ENCODE measurements at places on chromosomes 6 and 20.
A peak's percentile ranks its signal among the peaks of the same experiment; 100 is the strongest.

DNA sequence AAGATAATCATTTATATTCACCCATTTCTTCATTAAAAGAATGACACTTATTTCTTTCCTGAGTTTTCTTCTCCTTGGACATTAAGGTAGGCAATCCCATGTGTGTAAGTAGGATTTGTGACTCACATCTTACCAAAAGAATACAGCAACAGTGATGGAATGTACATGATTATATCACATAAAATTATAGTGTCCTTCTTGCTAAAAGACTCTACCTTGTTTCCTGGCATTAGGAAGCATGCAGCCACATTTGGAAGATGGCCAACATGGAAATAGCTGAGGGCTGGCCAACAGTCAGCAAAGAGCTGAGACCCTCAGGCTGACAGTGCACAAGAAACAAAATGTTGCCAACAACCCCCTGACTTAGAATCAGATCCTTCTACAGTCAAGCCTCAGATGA is 327.9 kb upstream of the MARCKS start:
- DNase-seq, result no peak

DNA sequence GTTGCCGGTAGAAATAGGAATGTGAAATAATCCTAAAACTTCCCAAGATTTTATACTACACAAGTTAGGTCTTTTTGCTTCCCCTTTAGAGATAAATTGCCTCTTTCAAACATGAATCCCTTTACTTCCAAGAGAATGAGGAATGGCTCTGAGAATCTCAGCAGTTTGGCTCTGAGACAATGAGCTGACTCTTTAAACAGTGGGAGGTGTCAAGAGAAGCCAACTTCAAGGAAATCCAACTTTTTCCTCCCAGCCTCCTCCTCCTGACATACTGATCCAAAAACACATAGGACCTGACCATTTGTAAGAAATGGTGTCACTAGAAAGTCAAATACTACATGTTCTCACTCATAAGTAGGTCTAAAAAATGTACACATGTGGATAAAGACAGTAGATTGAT is 154.2 kb downstream of the ALDH8A1 start:
- no peak for DNase-seq

DNA sequence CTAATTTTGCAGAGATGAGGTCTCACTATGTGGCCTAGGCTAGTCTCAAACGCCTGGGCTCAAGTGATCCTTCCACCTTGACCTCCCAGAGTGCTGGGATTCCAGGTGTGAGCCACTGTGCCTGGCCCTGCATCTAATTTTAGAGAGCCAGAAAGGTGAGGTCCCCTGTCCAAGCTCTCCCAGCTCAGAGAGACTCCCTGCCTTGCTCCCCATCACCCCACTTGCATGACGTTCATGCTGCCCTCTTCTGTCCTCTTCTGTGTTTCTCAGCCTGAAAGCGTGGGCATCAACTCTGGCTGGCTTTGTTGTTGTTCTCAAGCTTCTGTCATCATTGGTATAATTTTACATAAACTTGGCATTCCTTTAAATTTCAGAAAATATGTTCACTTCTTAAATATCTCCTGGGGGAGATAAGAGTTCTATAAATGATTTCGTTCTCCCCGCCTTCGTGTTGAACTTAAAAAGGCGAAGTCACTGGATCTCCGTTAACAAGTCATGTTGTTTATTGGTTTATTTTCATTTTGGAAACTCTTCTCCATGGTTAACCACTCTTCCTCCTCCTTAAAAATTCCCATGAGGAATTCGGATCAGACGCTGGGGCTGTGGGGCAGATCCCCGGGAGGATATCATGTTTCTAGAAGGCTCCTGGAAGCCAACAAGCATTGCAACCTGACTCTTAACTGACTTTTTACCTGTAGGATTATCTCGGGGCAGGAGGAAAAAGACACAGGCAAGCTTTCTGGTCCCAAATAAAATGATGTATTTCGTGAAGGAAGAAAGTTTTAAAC is 13.2 kb upstream of the PARD6B start:
- DNase-seq, result no peak

DNA sequence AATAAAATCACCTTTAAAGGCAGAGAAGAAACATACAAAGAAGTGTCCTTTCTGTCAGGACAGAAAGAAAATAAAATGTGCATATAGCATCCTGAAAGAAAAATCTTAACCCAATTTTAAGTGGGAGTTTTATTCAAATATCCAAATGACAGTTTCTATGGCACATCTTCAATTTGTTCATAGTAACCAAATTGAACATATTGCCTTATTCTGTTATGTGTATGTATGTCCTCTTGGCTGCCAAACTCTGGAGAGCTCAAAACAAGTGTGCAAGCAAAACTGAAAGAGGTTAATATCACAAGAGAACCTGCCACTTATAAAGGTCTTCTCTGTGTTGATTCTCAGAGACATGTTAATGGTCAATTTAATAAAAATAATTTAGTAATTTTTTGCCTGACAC is 334.7 kb downstream of the BCKDHB start:
- no peak for DNase-seq

- no peak for DNase-seq
Observed at GRCh38 chr6:40341726-40342125, 245.4 kb downstream of the LRFN2 start.

DNA sequence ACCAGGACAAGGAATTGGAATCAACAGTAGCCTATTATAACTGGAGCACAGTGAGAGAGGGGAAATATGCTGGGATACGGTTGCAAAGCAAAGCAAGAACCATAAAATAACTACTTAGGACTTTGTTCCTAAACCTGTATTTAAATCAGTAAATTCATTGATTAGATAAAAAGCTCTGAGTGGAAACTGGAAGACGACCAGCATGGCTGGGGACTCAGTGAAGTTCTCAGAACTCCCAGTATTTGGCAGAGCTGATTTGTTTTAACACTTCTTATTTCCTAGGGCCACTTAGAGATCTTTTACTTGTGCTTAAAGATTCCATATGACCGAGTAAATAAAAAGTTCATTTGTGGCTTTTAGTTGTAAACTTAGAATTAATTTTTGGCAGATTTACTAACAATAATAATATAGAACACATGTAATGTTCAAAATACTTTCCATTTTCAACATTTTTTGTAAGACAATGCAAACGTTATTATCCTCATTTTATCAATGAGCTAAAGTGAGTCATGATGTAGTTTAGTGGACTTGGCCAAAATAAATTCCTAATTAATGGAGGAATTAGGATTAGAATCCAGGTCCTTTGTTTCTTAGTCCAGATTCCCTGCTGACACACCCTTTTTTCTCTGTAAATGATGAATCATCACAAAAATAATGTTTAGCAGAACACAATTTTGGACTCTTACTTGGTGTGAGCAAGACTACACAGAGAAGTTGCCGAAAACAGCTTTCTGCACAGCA is 392.9 kb downstream of the GJA1 start:
- DNase-seq, result no peak

- no peak for DNase-seq
Observed at GRCh38 chr20:46004889-46005473, 3.7 kb upstream of the MMP9 start.

- no peak for DNase-seq
Observed at GRCh38 chr6:170346649-170347048, 40.1 kb downstream of the FAM120B start.

DNA sequence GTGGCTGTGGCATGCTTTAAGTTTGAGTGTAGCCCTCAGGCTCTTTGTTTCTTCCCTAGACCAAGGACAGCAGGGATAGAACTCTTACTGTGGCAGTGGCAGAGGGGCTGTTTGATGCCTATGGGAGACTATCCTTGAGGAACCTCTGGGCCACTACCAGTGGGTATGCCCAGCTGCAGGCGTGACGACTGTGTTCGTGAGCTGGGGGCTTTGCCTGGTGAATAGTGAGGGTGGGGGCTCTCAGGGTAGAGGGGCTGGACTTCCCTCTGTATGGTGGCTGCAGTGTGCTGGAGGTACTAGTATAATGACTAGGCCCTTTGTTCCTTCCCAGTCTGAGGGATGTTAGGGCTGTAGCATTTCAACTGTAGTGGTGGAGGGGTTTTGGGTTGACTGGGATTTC is 1242.0 kb downstream of the KHDRBS2 start:
- DNase-seq, result no peak

- DNase-seq, result no peak
Observed at GRCh38 chr20:50193199-50193835, 2.7 kb downstream of the CEBPB start.

DNA sequence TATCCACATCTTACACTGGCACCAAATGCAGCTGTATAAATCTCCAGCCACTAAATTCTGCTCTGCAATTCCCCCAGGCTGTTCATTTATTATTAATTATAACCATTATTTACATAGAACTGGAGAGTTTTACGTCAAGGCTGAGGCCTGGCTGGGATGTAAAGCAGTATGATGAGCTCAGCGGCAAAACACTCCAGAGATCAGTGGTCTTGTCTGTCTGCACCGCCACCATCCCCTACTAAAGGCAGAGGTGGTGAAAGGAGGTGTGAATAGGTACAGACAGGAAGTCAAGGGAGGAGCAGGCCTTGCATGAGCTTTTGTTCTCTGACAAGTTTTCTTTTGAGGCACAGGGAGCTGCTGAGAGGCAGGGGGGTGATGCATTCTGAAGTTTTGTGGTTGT is 159.9 kb upstream of the PCSK2 start:
- DNase-seq, result no peak

DNA sequence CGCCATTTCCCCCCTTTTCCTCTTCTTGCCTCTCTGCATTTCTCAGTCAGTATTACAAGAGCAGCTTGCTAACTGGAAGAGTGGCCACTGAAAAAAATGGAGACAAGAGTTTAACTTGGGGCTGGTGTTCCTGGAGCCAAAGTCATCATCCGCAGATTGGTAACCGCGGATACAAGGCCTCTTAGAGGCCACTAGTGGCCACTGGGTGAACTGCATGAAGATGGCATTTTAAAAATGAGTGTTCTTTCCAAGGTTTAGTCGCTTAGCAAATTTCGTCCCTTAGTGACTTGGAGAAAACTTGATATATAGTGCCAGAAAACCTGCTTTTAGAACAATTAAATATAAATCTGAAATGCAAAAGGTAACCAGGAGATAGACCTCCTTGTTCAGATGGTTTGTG is 4.8 kb downstream of the F13A1 start:
- no peak for DNase-seq

DNA sequence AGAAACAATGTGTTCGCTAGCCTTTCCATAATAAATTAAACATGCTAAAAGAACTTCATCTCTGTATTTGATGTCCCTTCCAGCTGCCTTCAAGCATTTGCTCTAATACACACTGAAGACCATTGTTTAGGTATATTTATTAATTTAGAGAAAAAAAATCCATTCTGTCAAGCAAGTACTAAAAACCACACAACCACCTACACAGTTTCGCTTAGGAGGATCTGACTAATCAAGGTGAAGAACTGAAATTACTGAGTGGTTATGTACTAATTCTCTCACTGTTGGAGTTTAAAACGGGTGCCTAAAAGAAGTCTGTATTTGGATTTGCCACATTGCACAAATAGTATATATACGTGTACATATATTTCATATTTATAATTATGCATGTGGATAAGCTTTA is 58.9 kb downstream of the GMDS start:
- no peak for DNase-seq

- DNase-seq, result no peak
Observed at GRCh38 chr20:52682237-52682636, 289.9 kb upstream of the TSHZ2 start.

DNA sequence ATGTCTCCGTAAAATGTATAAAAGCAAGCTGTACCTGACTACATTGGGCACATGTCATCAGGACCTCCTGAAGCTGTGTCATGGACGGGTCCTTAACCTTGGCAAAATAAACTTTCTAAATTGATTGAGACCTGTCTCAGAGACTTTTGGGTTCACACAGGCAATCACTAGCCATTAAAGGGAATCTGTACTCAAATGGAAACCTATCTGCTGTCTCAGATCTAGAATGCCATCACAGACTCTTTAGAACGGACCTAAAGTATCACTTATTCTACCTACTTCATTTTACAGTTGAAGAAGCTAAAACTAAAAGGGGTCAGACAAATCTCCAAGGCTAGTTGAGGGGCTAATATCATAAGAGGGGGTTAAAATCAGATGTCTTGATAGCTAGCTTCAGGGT is 11.1 kb downstream of the SAMD3 start:
- DNase-seq, result no peak

GRCh38 chr20:48056218-48056617 is 270.9 kb upstream of the SULF2 start:
- DNase-seq, result no peak

DNA sequence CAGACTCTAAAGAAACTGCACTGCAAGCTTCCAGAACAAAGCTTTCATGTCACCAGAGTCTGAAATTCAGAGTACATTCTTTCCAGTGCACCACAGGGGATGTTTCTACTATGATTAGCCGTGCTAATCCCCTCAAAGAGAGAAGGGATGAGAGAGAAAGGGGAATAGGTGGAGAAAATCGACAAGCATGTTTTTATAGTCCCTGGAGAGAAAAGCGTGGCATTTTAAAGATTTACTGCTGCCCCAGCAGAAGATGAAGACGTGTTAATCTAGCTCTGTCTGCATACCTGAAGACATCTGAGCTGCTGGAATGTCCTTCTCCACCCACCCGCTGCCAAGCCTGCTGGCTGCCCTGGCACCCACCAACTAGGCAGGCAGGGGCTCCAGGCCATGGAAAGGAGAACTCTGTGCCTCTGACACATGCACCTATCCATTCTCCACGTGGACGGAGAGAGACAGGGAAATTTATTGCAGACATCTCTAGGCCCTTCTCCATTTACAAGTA is 4.1 kb downstream of the MYLK4 start:
- no peak for DNase-seq

- no peak for DNase-seq
Observed at GRCh38 chr6:88599571-88599970, 363.8 kb downstream of the RNGTT start.

DNA sequence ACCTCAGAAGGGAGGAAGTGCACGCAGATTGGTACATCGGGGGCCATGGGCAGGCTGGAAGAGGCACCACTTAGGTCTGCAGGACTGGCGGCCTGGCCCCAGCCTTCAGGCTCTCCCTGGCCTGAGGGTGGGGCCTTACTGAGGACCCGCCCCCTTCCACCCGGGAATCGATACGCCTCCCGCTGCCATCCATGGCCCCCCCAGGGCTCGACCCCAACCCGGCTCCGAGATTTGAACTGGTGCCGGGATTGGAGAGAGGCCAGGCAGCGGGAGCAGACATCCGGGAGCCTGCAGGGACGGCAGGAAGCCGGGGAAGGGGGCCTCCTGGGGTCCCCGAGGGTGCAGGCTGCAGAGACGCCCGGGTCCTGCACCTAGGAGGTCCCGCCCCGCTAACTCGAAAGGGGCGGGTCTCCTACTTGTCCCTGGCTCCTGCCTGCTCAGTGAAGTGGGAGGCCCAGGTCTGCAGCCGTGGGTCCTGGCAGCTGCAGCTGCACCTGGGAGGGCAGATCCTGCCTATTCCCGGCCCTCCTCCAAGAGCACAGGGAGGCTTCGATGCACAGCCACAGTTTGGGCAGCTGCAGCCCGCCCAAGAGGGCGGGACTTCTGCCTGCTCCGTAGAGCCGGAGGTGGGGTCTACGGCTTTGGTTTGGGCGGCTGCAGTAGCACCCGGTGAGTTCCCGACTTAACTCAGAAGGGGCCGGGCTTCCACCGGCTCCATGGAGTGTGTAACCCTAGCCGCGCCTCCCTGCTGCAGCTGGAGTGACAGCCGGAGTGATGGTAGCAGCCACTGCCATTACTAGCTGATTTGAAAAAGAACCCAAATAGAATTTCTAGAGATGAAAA is 35.2 kb upstream of the TBC1D22B start:
- peak; percentile 38 for DNase-seq

GRCh38 chr20:17381724-17382123 is 149.5 kb downstream of the BFSP1 start:
- DNase-seq, result no peak

GRCh38 chr6:1387876-1388629 is 1.3 kb upstream of the FOXF2 start:
- no peak for DNase-seq

Measured in stimulated activated CD4-positive, alpha-beta T cell treated with anti-CD3 and anti-CD28 coated beads, TNF-alpha, amount 100 ng/mL, for 1 hour (primary cell).